ENCODE measurements at places on chromosomes 6 and 20.
A peak's percentile ranks its signal among the peaks of the same experiment; 100 is the strongest.

- DNase-seq, result no peak
Observed at GRCh38 chr6:169490246-169490641, 211.6 kb downstream of the WDR27 start.

DNA sequence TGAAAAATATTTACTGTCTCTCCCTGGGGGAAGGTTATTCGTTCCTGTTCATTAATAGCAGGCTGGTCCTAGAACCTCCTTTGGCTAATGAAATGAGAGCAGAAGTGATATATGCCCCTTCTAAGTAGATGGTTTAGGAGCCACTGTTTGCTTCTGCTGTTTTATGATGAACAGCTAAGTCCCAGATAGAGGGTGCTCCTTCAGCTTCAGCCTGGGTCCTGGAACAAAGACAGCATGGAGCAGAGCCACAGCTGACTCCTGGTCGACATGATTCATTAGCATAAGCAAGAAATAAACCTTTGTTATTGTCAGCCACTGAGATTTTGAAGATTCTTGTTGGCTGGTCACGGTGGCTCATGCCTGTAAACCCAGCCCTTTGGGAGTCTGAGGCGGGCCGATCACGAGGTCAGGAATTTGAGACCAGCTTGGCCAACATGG, 47.8 kb upstream of the ARMC2 start:
- DNase-seq, result no peak

GRCh38 chr6:54308289-54308985, at the start of gene TINAG:
TSS of gene TINAG (plus strand) at chr6:54308441. CDS start at chr6:54308551, 110 bp downstream.
- no peak for DNase-seq

GRCh38 chr6:95548188-95548786, 29.0 kb upstream of the MANEA start:
- no peak for DNase-seq

DNA sequence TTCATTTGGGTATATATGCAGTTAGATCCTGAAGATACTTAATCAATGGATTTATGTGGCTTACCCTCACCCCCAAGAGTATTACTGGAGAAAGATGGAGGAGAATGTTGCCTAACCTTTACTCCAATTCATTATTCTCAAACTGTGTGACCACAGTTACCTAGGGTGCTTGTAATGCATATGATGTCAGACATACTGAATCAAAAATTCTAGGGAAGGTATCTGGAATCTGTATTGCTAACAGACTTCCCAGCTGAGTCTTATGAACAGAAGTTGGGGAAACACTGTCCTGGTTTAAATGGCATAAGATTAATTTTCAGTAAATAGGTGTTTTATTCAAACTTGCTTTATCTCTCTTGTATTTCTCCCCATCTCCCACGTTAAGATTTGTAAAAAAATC, 83.9 kb downstream of the PKIB start:
- no peak for DNase-seq

- peak; percentile 74 for DNase-seq
Observed at GRCh38 chr20:57503035-57503658, 21.8 kb downstream of the CTCFL start.

GRCh38 chr20:53287357-53288042, 306.1 kb downstream of the ZNF217 start:
- no peak for DNase-seq

DNA sequence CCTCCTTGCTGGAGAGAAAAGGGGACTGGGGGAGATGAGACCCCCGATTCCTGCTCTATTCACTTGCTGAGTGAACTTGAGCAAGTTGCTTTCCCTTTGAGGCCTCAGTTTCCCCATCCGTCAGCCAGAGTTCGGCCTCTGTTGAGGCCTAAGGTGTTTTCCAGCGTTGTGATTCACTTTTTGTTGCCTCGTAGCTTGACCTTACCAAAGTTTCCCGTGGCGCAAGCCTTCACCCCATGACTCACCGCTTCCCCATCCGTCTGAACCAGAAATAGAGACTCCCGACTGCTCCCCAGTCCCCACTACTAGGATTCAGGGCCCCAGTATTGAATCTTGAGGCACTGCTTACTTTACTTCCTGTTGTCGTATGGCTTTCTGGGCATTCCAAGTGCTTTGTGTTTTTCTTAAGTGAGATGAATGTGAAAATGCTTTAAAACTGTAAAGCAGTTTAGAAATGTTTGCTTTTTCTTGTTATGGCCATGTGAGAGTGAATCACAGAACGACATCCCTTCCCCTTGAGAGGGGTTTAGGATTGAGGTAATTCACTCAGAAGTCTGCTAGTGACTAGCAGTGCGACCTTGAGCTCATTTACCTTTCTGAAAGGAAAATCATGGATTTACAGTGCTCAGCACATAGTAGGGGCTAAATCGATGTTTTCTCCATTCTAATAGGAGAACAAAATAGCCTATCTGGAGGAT, 1.2 kb downstream of the CHMP4B start:
- peak; percentile 58 for DNase-seq

DNA sequence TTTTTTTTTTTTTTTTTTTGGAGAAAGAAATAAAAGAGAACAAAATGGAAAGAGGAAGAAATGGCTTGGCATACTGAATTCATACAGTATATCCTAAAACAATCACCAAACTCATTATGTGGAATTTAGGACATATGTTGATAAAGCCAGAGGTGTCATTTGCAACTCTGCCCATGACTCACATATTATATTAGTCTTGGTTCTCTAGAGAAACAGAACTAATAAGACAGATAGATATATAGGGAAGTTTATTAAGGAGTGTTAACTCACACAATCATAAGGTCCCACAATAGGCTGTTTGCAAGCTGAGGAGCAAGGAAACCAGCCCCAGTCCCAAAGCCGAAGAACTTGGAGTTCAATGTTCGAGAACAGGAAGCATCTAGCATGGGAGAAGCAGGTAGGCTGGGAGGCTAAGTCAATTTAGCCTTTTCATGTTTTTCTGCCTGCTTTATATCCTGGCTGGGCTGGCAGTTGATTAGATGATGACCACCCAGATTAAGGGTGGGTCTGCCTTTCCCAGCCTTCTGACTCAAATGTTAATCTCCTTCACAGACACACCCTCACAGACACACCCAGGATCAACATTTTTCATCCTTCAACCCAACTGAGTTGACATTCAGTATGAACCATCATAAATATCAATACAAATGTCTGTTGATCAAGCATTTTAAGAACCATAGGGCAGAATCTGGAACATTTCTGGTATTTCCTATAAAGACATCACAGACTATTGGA, 102.3 kb downstream of the UBE3D start:
- no peak for DNase-seq

- peak; percentile 53 for DNase-seq
Observed at GRCh38 chr6:7051780-7052442, 55.9 kb upstream of the RREB1 start.
